ENCODE measurements at places on chromosomes 7 and 10. TPM values are rescaled to one million over a fixed set of nuclear protein-coding genes. Genes with fewer than 3 reads are reported as not detected.

- DNase-seq: peak; percentile 7
Measured at GRCh38 chr7:70812511-70812910, 319.4 kb upstream of the GALNT17 start.

- no peak for DNase-seq
Measured at GRCh38 chr10:124717911-124718741, 26.1 kb downstream of the FAM53B start.

GRCh38 chr10:75611172-75611992 lies 180.0 kb downstream of the LRMDA start:
- DNase-seq: no peak

DNA sequence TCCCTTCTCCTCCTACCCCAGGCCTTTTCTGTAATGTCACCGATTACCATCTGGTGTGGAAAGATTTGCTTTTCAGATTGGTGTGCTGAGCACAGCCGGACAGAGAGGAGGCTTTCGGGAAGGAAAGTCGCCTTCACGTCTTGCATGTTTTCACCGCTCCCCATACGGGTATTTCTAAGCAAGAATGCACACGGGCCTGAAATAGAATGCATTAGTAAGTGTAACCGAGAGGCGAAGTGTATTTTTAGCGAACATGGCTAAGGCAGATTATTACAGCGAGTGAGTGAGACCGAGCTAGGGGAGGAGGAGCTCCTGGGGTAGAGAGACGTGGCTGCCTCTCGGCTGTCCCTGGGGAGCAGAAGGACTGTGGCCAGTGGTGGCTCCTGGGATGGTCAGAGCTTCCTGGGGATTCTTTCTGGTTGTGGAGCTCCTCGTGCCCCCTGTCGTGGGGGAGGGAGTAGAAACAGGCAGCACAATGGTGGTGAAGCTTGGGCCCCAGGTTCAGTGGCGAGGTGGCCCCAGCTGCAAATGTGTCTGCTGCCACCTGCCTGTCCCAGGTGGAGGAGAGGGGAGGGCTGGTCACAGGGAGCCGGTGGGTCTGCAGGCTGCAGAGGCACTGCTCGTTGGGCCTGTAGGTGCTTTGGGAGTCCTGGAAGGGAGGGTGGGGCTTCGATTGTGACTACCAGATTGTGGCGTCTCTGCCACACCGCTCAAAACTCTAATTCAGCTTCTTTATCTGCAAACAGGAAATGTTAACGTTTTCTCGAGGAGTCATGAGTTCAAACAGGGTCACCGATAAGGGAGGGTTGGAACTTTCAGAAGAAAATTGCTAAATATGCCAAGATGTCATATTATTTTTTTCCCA lies 135.8 kb downstream of the CAMK1D start:
- no peak for DNase-seq

DNA sequence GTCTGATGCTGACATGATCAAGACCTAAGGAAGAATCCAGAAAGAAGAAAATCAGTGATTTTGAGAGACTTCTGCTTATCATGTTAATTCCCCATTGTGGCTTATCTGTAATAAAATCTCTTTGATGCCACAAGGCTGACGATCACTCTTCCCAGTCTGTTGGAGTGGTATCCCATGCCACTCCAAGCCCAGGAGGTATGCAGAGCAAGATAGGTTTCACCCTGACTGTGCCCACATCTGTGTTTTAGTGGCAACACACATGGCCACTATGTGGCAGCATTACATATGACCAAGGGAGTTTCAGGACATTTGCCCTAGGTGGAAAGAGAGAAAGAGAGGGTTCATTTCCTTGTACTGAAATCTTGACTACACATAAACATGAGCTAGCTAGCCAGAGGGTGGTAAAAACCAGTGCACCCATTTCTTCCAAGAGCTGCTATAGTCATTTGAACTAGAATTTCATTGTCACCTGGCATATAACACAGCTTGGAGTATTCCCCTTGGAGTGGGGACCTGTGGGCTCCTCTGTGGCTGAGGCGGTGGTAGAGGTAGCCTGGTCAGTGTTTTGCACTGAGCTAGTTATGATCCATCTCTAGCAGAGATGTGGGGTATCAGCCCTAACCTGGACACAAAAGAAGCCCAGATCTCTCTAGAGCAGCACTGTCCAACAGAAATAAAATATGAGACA lies 20.8 kb downstream of the LAMB4 start:
- DNase-seq: peak; percentile 52

DNA sequence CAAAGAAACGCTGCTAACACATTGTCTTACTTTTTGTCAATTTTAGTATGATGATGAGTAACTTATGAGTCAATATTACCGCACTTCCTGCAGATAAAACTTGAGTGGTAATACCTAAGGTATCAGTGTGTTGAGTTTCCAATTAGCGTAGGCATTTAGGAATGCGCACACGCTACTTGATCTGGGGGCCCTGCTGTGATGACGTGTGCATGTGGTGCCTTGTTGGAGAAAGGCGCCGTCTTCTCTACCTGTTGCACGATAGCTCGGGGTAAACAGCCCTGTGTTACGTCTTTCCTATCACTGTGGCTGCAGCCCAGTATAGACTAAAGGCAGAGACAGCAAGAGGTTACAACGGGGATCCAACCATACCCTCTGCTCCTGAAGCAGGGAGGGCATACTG lies 476.8 kb upstream of the ADARB2 start:
- peak; percentile 4 for DNase-seq

Gene BMI1
- total RNA-seq: 65.3 TPM

Gene CYP2W1
- not detected for total RNA-seq

Gene CPVL
- total RNA-seq: 72.3 TPM

Gene BEND7
- 14.8 TPM for total RNA-seq

- no peak for DNase-seq
Measured at GRCh38 chr7:158264881-158265742, 322.5 kb downstream of the PTPRN2 start.

DNA sequence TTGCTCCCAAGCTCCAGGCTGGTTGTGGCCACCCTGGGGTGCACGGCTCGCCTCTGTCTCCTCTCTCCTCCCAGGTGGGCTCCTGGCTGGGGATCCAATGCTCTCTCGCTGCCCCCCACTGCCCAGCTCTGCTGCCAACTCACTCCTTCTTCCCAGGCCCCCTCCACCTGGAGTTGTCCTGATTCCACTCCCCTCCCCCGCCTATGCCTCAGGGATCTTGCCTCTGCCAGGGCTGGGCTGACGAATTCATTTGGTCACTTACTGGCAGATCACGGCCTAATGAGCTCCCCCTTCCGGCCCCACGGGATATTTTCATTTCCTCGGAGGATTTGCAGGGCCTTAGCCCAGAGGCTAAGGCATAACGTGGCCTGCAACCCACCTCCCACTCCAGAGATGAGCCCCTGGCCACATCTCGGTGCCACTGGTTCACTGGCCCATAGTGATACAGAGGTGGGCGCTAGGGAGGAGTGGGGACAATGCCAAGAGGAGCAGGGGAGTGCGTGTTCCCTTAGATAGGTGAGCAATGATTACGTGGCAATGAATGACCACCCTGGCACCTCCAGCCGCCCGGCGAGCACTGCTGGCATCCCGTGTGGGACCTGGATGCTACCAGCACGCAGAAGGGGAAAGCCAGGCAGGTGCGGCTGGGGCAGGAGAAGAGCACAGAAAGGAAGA lies 344.6 kb upstream of the SHH start:
- peak; percentile 10 for DNase-seq

DNA sequence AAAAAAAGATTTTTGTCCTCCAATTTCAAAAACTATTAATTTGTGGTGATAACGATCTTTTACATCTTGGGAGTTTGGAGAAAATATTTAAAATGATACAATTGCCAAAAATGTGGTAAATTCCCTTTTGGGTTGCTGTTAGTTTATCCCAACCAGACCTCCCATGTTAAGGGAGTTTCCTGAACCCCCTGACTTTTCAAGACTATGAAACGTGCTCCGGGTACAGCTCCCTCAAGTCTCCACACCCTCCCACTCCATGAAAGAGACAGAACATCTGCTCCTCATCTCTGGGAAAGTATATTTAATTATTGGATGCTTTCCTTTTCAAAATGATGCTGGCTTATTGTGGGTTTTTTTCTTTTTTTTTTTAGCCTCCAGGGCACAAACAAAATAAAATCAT lies 534.6 kb upstream of the NRP1 start:
- DNase-seq: no peak

GRCh38 chr7:74561898-74562613 lies 95.5 kb upstream of the GTF2I start:
- no peak for DNase-seq

Gene THSD7A
- total RNA-seq: 0.64 TPM

- DNase-seq: no peak
Measured at GRCh38 chr7:149885191-149886017, 11.6 kb downstream of the ATP6V0E2 start.

Gene CCL24
- total RNA-seq: not detected

DNA sequence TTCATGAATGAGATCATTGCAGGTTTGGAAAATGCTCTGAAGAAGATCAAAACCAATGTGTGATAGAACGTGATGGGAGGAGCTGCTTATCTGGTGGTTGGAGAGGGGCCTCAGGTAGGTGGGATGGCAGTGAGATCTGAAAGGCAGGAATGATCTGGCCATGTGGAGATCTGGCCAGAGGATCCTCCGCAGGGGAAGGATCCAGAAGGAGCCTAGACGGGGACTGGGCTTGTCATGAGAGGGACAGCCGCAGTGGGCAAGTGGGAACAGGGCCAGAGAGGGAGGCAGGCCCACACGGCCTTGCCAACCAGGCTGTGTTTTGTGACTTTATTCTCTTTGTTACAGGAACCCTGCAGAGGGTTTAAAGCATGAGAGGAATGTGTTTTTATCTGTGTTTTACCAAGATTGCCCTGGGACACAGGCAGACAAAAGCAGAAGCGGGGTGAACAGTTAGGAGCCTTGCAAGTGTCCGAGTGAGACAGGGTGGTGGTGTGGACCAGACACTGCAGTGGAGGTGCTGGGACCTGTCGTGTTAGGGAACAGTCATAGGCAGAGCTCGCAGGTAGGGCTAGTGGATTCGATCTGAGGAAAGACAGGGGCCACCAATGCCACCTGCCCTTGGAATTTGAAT lies 66.6 kb downstream of the TLL2 start:
- DNase-seq: no peak

GRCh38 chr10:119478811-119479341 lies 63.6 kb downstream of the RGS10 start:
- DNase-seq: peak; percentile 23

- DNase-seq: no peak
Measured at GRCh38 chr7:123608991-123609882, 7.6 kb downstream of the ASB15 start.

DNA sequence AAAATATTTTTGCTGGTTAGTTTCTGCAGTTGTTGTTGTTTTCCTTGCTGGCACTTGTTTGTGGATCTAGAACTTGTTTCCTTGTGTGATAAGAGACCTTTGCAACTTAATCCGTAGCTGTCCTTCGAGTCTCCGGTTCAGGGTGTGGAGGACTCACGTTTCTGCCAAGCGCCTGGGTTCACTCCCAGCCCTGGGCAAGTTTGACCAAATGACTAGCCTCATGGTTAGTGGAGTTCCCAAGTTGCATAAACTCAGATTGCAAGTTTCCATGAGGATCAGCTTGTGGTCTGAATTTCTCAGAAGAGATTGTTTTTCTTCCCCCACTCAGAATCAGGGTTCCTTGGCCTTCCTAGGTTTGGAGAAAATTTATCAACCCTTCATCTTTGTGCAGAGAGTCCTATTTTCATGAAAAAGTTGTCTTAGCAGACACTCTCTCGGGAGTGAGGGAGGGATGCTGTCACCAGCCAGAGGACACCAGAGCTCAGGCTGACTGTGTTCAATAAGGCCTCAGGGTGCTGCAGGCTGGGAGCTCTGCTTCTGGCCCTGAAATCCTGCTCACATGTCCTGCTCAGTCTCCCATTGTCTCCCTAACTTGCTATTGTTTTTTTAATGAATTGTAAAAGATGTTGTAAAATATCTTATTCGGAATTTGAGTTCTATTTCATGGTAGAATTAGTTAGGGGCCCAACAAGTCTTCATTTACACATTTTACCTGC lies 377.7 kb upstream of the KLF6 start:
- DNase-seq: no peak

GRCh38 chr7:149873970-149874643 lies 338 bp downstream of the ATP6V0E2 start:
- no peak for DNase-seq

Gene MAP3K8
- total RNA-seq: 4.5 TPM

GRCh38 chr7:100471021-100471420 lies 7.0 kb upstream of the SPACDR start:
- no peak for DNase-seq

- DNase-seq: no peak
Measured at GRCh38 chr10:103548581-103549348, 55.3 kb downstream of the NEURL1 start.

DNA sequence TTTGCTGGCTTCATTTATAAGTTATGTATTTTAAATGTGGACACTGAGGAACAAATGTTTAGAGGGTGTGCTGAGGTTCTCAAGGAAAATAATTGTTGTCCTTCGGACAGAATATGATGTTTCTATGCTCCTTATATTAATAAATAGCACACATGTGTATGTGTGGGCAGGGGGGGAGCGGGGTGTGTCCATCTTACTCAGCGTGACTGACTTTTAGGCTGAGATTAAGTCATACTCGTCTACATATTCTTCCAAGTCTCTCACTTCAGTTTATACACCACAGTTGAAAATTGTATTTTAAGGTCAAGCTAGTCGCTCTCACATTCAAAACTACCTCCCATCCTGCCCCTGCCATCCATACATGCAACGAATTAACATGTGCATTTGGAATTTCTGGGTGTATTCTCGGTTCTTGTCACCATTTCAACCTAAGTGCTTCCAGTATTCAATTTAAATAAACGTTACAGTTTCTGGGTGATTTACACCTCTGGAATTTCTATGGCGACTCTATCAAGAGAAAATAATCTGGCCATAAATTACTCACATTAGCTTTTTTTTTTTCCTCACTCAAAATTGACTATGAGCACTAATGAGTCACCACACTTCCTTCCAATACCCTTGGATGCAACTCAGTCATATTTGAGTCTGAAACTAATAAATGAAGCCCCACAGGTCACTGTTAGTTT lies 3.3 kb downstream of the PCDH15 start:
- no peak for DNase-seq

Gene TAS2R5
- 0.43 TPM for total RNA-seq

Gene PILRA
- total RNA-seq: 2.0 TPM

GRCh38 chr7:17146621-17147020 lies 151.8 kb upstream of the AHR start:
- DNase-seq: no peak

Gene CYP2E1
- total RNA-seq: 0.49 TPM

Gene PARD3
- 28.0 TPM for total RNA-seq

GRCh38 chr7:103989785-103990767 lies 618 bp upstream of the RELN start:
- DNase-seq: peak; percentile 58

Gene EGR2
- 18.3 TPM for total RNA-seq

Gene ASB10
- total RNA-seq: not detected

GRCh38 chr7:38563741-38564140 lies 67.4 kb downstream of the AMPH start:
- DNase-seq: no peak

Gene LYZL1
- total RNA-seq: not detected

DNA sequence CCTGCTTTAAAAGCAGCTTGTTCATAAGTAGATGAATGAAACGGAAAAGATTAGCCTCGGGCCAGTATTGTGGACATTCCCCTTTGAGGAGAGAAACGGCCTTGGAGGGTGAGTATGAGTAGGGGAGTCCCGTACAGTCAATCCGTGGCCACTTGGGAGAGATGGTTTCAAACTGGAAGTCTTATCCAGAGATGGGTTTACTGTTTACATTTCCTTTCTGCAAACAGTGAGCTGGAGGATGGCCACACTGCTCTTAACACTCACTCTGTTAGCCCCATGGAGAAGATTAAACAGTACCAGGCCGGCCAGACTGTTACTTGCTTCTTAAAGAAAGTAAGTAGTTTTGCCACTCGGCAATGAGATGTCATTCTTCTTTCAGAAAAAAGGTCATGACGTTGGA lies 20.3 kb downstream of the CALHM2 start:
- no peak for DNase-seq

- DNase-seq: peak; percentile 25
Measured at GRCh38 chr7:26101361-26102151, 50.4 kb upstream of the NFE2L3 start.

All from A673 (cell line).